A172 (cell line): ENCODE measurements at places on chromosomes 13 and 19. TPM values are rescaled to one million over a fixed set of nuclear protein-coding genes. Genes with fewer than 3 reads are reported as not detected.

- DNase-seq, result no peak
These were observed at the start of gene FBXO27 for GRCh38 chr19:39032063-39032918. FBXO27 (minus strand) TSS chr19:39032549; CDS start chr19:39032227, 322 bp downstream.

DNA sequence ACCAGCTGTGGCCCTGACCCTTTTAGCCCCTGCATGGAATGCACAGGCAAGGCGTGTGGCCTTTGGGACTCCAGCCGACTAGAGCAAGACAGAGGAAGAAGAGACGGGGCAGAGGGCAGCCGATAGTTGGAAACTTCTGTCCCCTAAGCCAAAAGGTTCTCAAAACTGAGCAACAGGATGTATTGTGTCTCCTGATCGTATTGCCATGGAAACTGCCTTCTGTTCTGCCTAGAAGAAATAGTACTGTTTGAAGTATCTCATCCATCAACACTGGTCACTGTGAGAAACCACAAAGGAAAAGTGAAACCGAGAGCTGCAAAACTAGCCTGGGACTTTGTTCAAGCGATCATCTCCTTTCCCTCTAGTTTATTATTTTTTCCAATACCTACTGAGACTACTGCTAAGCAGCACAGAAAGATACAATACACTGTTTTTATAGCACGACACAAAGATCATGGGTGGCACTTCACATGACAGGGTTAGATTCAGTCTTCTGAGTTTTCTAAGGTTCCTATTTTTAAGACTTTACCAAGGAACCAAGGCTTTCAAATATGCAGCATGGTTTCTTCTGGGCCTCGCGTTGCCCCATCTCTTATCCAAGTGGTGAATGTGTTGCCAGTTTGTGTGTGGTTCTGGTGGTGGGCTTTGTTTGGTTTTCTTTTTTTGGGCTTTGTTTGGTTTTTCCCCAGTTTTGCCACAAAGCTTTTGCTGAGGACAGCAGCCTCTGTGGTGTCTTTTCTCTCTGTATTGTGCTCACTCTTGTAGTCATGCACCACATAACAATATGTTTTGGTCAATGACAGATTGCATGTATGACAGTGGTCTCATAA, 49.3 kb upstream of the GPR183 start:
- peak; percentile 78 for DNase-seq

Gene CD22
- total RNA-seq, result 3.4 and 7.6 TPM in 2 replicates

- DNase-seq, result no peak
These were observed 91.9 kb upstream of the MBNL2 start for GRCh38 chr13:97130190-97130589.

- no peak for DNase-seq
These were observed 140.0 kb downstream of the IRS2 start for GRCh38 chr13:109646423-109646822.

DNA sequence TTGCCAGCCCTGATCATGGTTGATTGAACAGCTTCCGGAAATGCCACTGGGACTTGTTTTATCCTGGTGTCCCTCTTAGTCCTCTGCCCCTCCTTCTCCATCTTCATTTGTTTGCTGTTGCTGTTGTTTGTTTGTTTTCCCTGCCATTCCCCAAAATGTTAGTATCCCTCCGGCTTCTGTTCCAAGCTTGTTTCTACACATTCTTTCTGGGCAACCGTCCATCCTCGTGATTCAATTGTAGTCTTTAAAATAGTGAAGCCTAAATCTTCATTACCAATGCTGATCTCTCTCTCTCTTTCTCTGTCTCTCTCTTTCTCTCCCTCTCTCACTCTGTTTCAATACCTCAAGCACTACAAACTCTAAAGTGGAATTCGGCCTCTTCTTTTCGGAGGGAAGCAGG, 649.3 kb upstream of the ARGLU1 start:
- no peak for DNase-seq

DNA sequence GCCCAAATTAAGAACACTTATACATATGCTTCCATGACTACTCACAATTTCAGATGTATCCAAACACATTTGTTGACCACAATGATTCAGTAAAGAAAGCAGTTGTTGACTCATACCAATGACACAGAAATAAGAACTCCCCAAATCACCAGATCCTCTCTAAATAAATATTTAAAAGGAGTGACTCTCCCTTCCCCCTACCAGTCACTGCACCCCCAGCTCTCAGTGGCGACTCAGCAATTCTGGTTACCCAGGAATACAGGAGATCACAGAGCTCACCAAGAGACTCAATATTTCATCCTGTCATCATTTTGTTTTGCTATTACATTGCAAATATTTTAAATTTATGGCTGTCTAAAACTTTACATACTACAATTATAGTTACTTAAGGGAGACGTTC, 131.5 kb downstream of the RGCC start:
- DNase-seq, result peak; percentile 89

Gene CEBPA
- total RNA-seq, result 3.9 and 4.3 TPM in 2 replicates

GRCh38 chr13:63279136-63279535, 1863.5 kb upstream of the PCDH20 start:
- DNase-seq, result no peak

Gene HIPK4
- 0.38 TPM in 1 of 2 replicates, not detected in the other for total RNA-seq

DNA sequence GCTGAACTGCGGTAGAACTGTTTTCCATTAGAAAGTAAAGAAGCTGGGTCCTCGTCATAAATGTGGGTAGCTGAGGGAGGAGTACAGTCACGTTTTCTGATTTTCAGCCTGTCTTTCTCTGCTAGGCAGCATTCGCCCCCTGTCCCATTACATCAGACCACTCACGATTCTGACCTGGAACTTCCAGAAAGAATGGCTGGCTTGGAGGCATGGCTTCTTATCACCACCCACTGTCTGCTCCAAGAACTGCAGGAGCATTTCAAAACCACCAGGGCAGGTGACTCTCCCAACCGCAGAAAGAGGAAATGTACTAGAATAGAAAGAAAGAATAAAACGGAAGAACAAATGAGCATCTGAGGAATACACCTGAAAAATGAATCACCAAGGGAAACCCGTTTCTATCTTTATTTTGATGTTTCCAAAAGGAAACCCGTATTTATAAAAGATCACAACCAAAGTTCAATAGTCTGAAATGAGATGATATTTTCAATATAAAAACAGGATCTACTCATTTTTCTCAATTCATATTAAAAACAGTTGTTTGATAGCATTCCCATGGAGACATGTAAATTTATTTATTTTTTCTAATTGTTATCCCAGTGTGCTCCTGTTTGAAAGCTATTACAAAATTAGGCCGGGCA, 22.1 kb upstream of the POMP start:
- peak; percentile 75 for DNase-seq
